Osteoblast (primary cell): ENCODE measurements at places on chromosomes 1 and 21.

DNA sequence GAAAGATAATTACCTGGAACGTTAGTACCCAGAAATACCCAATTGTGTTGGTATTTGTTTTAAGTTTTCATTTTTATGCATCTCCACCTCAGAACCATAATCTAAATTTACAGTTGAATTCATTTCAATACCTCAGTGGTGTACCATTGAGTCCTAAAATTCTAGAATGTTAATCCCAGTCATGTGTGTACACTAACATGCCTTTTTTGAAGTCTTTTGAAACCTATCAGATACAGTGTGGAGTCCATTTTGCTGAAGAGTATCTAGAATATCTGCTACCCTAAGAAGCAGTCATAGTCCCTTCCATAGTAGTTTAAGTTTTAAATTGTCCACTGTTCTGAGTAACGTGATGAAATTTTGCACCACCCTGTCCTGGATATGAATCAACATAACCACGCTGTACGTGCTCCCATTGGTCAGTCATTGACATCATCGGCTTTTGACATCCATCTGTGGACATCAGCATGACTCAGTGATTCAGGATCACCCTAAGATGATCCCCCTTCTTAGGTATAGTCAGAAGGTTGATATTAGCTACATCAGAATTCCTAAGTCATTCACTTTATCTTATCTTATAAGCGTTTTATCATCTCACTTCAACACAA lies 7.5 kb upstream of the ASH1L start:
- no peaks in the 10 kb centered on the region for H3K36me3 ChIP-seq
- no peaks in the 10 kb centered on the region for H3K27me3 ChIP-seq
- peak; percentile 68 for DNase-seq

- DNase-seq, result no peak
- H3K36me3 ChIP-seq, result no peaks in the 10 kb centered on the region
- H3K27me3 ChIP-seq, result no peaks in the 10 kb centered on the region
- H3K4me1 ChIP-seq, result no peaks in the 10 kb centered on the region
- no peak overlapping the region for H3K27ac ChIP-seq
Measured at GRCh38 chr1:216430744-216431143, 7.5 kb upstream of the USH2A start.

DNA sequence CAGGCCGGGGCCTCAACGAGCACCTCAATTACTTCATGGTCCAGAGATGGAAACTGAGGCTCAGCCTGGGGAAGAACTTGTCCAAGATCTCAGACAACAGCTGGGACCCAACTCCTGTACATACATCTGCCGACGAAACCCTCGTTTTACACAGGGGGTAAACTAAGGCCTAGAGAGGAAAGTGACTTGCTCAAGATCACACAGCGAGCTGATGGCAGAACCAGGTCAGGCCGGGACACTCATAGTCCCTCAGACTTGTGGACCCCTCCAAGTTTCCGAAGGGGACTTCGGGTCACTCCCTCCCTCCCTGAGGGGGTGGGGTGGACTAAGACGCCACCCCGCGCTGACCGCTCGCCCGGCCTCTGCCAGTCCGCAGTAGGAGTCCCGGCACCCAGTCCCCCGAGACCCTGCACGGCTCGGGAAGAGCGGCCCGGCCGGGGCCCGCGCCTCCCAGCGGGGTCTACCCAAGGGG lies 430 bp downstream of the WASF2 start:
- peak; percentile 77 for DNase-seq
- H3K4me3 ChIP-seq, result peak overlapping the region; percentile 99
- no peaks in the 10 kb centered on the region for H3K36me3 ChIP-seq
- peaks cover 26% of the 10 kb centered on the region for H3K4me1 ChIP-seq
- H3K27ac ChIP-seq, result peak overlapping the region; percentile 87

DNA sequence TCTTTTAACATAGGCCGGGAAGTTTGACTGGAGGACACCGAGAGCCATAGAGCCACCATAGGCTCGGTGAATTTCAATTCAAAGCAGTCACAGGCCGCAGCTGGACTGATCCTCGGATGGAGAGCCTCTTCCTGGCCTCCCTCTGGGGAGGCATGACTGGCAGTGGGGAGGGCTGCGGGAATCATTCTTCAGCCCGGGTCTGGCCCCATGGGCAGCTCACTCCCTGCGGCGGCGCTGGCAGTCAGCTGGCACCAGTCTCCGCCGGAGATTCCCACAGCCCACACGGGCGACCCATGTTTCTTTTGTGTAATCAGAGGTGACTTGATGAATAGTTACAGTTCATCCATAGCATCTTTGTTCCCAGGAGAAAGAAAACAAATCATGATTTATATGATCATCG lies 10.6 kb downstream of the ESPN start:
- H3K36me3 ChIP-seq, result no peaks in the 10 kb centered on the region
- H3K4me3 ChIP-seq, result no peak overlapping the region
- H3K4me1 ChIP-seq, result no peaks in the 10 kb centered on the region
- no peak overlapping the region for H3K27ac ChIP-seq
- DNase-seq, result no peak

DNA sequence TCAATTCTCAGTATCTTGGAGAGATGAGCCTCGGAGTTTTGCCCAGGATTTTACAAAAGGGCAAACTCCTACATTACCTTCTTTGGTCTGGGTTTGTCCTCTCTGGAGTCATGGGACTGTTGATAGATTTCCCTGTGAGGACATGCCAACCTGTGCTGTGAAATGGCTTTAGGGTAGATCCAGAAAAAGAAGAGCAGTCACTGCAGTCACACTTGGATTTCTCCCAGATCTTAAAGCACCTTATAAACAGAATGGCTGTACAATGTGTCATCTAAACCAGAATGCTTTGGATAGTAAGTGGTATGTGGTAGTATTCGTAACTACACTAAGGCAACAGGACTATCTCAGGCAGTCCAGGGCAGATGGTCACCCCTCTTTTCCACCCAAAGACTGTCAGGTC lies 1.9 kb upstream of the CSRP1 start:
- H3K27ac ChIP-seq, result peak overlapping the region; percentile 56
- H3K27me3 ChIP-seq, result no peaks in the 10 kb centered on the region
- DNase-seq, result peak; percentile 91
- H3K4me3 ChIP-seq, result no peak overlapping the region

GRCh38 chr1:32619701-32620485 lies 30.5 kb downstream of the ZBTB8OS start:
- H3K27ac ChIP-seq, result no peak overlapping the region
- no peaks in the 10 kb centered on the region for H3K4me1 ChIP-seq
- H3K36me3 ChIP-seq, result peaks cover 11% of the 10 kb centered on the region
- no peak for DNase-seq
- H3K4me3 ChIP-seq, result no peak overlapping the region

GRCh38 chr1:34650090-34650489 lies 104.8 kb upstream of the GJB5 start:
- DNase-seq, result no peak
- H3K4me1 ChIP-seq, result no peaks in the 10 kb centered on the region
- H3K4me3 ChIP-seq, result no peak overlapping the region
- no peaks in the 10 kb centered on the region for H3K36me3 ChIP-seq
- H3K27me3 ChIP-seq, result no peaks in the 10 kb centered on the region
- H3K27ac ChIP-seq, result no peak overlapping the region

GRCh38 chr1:57683037-57683942 lies 259.4 kb upstream of the DAB1 start:
- no peaks in the 10 kb centered on the region for H3K27me3 ChIP-seq
- H3K4me1 ChIP-seq, result no peaks in the 10 kb centered on the region
- no peak for DNase-seq
- H3K36me3 ChIP-seq, result no peaks in the 10 kb centered on the region
- H3K4me3 ChIP-seq, result no peak overlapping the region

GRCh38 chr1:108671143-108671542 lies 10.2 kb upstream of the HENMT1 start:
- no peak overlapping the region for H3K4me3 ChIP-seq
- DNase-seq, result no peak
- no peaks in the 10 kb centered on the region for H3K4me1 ChIP-seq
- H3K27ac ChIP-seq, result no peak overlapping the region
- H3K27me3 ChIP-seq, result peaks cover 4% of the 10 kb centered on the region
- no peaks in the 10 kb centered on the region for H3K36me3 ChIP-seq

- no peaks in the 10 kb centered on the region for H3K36me3 ChIP-seq
- no peak for DNase-seq
- no peak overlapping the region for H3K4me3 ChIP-seq
- H3K27me3 ChIP-seq, result no peaks in the 10 kb centered on the region
Measured at GRCh38 chr1:225931270-225932136, 7.5 kb upstream of the PYCR2 start.

- DNase-seq, result no peak
- H3K4me1 ChIP-seq, result peaks cover 16% of the 10 kb centered on the region
- H3K4me3 ChIP-seq, result peak overlapping the region; percentile 44
- H3K27me3 ChIP-seq, result no peaks in the 10 kb centered on the region
- H3K27ac ChIP-seq, result no peak overlapping the region
Measured at GRCh38 chr21:35428489-35428888, 379.4 kb upstream of the RUNX1 start.

DNA sequence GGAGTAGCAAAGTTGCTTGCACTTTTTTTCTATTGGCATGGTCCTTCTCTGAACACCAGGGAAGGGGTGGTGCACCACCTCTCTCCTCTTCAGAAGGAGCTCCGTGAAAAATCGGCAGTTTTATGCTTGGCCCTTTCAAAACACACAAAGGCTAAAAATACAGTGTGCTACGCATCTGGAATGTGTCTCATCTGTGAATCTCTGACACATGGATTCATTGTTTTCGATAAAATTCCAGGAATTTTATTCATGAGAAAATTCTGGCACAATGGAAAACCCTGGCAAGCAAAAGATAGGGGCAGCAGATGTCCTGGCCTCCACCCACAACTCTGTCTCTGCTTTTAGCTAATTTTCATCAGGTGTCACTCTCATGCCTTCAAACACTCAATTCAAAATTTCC lies 42.9 kb downstream of the ERG start:
- H3K27ac ChIP-seq, result peak overlapping the region; percentile 20
- peak overlapping the region; percentile 9 for H3K4me3 ChIP-seq
- no peaks in the 10 kb centered on the region for H3K36me3 ChIP-seq
- H3K27me3 ChIP-seq, result no peaks in the 10 kb centered on the region

GRCh38 chr1:21687081-21687529 lies 17.9 kb upstream of the RAP1GAP start:
- H3K27ac ChIP-seq, result no peak overlapping the region
- no peaks in the 10 kb centered on the region for H3K4me1 ChIP-seq
- no peaks in the 10 kb centered on the region for H3K27me3 ChIP-seq
- peaks cover 41% of the 10 kb centered on the region for H3K36me3 ChIP-seq

GRCh38 chr1:47830641-47831333 lies 166.4 kb downstream of the TRABD2B start:
- no peaks in the 10 kb centered on the region for H3K4me1 ChIP-seq
- H3K27me3 ChIP-seq, result no peaks in the 10 kb centered on the region
- H3K27ac ChIP-seq, result no peak overlapping the region
- no peak overlapping the region for H3K4me3 ChIP-seq
- H3K36me3 ChIP-seq, result no peaks in the 10 kb centered on the region

GRCh38 chr1:117689997-117690625 lies 84.3 kb downstream of the TENT5C start:
- H3K27me3 ChIP-seq, result peaks cover 20% of the 10 kb centered on the region
- H3K4me3 ChIP-seq, result no peak overlapping the region
- H3K36me3 ChIP-seq, result no peaks in the 10 kb centered on the region
- no peak overlapping the region for H3K27ac ChIP-seq

GRCh38 chr1:173601588-173601987 lies 1.3 kb downstream of the SLC9C2 start:
- no peaks in the 10 kb centered on the region for H3K4me1 ChIP-seq
- no peaks in the 10 kb centered on the region for H3K36me3 ChIP-seq
- no peak for DNase-seq
- no peak overlapping the region for H3K27ac ChIP-seq
- no peak overlapping the region for H3K4me3 ChIP-seq
